ENCODE measurements at places on chromosomes 2 and 18.

- DNase-seq: no peak
These were observed 110.8 kb downstream of the FSHR start for GRCh38 chr2:49043405-49043982.

DNA sequence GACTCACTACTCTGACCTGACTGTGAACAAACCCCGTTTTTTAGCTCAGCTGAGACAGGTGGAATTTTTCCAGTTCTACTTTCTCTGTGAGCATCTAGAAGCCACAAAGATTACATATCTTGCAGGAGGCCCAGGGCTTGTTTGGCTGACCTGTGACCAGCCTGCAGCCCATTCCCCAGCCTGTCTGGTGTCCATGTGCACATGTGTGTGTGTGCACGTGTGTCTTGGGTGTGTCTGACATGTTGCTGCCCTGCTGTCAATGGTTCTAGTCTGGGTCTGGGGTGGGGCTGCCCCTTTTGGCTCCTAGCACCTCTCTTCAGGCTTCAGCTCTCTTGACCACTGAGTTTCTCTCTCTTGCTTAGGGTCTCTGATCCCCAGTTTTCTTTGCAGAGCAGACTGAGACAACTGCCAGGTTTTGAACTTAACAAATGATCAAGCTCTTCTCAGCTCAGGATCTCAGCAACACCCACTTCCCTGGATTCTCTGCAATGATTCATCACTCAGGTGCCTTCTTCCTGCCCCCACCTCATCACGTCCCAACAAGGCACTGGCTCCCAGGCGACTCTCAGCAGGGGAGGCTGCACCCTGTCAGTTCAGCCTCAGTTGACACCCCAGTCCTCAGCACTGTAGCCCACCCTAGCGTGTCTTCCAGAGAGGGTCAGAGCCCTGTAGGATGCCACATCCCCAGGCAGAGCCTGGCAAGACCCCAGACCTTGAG, 130.3 kb downstream of the CELF4 start:
- no peak for DNase-seq

DNA sequence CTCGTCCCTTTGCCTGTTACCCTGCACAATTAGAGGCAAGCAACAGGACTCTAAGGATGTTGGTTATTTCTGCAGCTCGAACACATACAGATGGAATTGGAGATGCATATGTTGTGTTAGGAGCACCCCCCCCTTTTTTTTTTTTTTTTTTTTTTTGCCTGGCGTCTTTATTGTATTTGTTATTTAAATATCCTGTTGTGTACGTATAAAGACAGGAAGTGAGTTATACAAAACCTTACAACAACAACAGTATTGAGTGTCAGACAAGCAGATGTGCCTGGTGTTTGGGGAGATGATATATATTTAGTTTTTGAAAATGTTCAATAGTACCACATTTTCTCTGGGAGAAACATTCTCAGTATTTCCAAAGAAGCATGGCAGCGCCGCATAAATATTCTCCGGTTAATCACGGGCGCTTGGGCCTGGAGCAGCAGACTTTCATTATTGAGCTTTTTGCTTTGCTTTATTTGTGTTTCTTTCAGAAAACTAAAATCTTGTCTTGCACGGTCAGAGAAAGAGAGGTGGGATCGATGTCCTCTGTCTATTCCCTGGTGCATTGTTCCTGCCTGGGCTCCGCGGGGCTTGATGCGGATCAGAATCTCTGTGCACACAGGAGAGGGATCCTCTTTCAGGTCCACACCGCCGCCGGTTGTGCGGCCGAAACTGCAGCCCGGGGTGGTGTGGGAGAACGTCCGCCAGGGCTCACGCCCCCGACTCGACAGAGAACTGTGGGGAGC, 23.2 kb upstream of the ZNF516 start:
- peak; percentile 36 for DNase-seq

DNA sequence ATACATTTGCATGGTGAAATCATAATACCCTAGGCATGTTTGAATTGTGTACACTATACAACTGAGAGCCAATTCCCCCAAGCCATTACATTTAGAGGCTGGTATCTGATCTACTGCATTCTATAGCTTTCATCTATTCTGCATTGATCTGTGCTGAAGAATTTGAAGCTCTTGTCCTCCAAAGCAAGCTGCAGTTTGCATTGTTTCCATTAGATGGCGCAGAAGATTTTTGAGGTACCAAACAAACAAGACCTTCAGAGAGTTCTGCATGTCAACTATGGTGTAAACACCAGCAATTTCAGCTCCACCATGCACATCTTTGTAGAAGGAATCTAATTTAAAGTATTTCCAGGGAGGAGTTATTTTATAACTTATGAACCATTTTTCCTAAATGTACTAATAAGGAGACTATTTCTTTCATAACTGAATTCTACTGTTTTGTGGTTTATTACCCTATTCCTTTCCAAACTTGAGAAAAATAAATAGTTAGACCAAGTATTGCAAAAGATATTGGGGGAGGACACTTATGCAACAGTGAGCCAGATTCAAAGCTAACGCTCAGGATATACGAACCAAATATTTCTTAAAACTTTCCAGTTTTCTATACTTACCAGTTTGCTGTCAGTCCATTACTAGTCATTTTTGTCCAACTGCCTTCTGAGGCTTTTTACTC, 761.8 kb upstream of the ACVR2A start:
- DNase-seq: peak; percentile 87

- DNase-seq: no peak
These were observed 58.9 kb upstream of the SMAD7 start for GRCh38 chr18:49009661-49010060.

DNA sequence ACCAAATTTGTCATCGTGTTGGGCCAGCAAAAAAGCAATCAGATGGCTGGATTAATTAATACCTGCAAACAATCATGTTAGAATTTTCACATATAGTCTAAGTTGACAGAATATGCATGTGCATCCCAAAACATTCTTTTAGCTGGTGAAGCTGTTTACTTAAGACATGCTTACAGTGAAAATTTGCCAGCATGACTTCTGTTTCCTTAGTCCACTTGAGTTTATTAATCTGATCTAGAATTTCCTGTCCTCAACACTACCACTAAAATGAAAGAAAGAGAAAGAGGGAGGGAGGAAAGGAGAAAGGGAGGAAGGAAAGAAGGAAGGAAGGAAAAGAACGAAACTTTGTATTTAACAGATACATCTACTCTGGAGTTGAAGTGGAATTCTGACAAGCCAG, 2109.9 kb upstream of the PIK3C3 start:
- no peak for DNase-seq

GRCh38 chr2:19893520-19894133, 8.2 kb downstream of the TTC32 start:
- peak; percentile 12 for DNase-seq

DNA sequence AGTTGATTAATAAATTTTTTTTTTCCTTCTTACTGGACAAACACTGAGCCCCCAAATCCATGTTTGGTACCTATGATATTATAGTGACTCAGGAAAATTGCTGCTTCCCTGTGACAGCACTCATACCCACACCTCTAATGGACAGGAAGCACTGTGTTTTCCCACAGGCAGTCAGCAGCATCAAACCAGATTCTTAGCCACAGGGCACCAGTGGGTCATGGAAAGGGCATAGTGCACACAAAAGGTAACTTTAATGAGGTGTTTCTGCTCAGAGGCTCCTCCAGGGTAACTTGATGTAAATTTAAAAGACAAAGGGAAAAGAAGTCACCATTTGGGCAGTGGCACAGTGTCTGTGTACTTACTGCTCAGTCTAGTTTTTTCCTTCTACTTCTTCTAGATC, 34.1 kb downstream of the SERPINB11 start:
- no peak for DNase-seq

Data from amniotic epithelial cell (primary cell).